ENCODE measurements at places on chromosomes 3 and 15. TPM values are rescaled to one million over a fixed set of nuclear protein-coding genes. Genes with fewer than 3 reads are reported as not detected.

Gene FETUB
- not detected for total RNA-seq

DNA sequence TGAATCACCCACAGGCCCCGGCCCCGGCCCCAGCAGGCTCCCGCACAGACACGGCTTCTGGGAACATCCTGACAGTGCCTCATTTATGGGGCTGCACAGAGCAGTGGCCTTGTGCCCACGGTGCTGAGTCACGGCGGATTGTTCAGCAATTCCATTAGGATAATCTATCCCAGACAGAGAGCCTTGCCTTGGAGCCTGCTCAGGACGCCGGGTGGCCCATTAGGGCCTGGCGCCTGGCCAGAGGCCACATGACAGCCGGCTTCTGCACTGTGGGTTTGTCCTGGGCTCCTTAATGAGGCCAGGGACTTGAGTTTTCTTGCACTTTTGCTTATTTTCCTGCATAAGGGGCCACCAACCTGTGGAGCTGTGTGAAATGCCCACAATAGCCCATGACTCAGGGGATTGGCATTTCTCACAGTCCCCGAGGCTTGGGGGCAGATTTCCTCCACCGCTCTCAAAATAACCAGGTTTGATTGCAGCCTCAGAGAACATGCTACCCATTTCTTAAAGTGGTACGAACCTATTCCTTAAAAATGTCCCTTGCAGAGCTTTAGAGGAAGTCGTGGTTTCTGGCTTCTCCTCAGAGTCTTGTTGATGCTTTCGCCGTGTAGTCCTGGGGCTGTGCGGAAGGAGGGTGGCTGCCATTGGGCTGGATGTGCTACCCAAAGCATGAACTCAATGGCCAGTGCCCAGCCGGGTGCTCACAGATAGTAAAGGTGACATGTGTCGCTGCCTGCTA lies 19.0 kb downstream of the SYNM start:
- DNase-seq, result no peak

DNA sequence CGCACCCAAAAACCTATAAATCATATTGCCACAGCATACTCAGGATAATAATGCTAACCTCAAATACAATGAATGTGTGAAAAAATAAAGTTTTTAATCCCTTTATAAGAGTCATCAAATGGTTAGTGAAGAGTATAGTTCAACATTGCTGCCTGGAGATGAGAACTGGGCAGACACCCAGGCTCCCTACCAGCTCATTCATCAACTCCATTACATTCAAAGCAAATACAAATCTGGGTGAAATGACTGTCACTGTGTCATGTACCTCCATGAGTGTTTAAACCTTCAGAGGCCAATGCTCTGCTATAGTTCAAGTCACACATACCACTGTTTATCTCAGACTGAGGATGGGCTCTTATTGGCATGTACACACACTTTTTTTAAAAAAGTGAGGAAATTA lies 167.2 kb upstream of the KCNMB2 start:
- no peak for DNase-seq

GRCh38 chr3:69326855-69327300 lies 59.0 kb downstream of the FRMD4B start:
- peak; percentile 69 for DNase-seq

GRCh38 chr3:10400050-10400748 lies 79.3 kb upstream of the SEC13 start:
- DNase-seq, result no peak
